ENCODE measurements at places on chromosomes 7 and 10.
A peak's percentile ranks its signal among the peaks of the same experiment; 100 is the strongest.

- no peak for DNase-seq
Measured at GRCh38 chr10:73867871-73868631, 6.3 kb downstream of the CAMK2G start.

- DNase-seq = no peak
Measured at GRCh38 chr7:140659856-140660255, 12.9 kb upstream of the ADCK2 start.

DNA sequence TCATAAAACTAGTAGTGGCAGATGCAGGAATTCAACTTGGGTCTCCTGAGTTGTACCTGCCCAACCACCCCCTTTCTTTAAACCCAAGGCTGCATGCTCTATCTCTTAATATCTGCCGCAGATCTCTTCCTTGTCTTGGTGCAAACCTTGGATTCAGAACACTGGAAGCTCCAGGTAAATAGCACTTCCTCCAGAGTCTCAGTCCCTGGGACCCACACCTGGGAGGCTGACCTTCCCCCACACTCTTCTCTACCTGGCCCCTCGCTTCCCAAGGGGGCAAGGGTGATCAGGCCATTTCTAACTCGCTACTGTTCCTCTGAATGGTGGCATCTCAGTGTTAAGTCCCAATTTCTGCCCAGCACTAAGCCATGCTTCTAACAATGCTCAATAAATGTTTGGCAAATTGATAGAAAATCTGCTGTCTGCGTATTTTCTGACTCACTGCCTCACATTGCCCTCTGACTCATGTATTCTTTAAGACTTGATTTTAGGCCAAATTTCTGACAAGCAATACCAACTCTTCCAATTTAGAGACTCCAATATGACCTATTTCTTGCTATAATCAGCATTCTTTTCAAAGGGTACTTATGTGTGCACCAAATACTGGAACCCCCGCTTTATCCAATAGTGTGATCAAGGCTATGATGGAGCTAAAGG is 68.0 kb upstream of the PPP1R3C start:
- DNase-seq = no peak

DNA sequence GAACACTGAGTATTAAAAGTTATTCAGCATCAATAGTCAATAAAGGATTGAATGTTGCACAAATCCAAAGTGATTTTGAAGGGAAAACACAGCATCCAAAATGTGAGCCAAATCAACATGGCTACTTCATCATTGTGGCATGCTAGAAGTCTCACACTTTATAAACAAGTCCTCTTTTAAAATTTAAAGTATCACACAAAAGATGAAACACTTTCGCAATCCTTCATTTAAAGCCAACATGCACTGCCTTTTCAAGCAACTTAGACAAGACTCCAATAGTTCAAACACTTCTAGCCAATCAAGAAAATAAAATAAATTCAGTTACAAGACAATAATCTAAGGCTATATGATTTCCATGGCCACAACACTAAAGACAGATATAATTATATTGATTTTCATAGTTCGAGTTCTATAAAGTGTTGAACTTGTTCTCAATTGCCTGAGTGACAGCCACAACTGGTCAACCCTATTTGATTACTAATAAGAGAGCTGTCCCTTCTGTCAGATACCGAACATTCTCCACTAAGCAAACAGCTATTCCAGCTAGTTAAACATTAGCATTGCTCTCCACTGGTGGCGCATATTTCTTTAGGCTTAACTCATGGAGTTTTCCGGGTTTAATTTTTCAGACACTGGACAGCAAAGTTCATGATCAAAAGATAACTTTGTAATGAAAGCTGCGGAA is 8.3 kb downstream of the EBF3 start:
- no peak for DNase-seq

DNA sequence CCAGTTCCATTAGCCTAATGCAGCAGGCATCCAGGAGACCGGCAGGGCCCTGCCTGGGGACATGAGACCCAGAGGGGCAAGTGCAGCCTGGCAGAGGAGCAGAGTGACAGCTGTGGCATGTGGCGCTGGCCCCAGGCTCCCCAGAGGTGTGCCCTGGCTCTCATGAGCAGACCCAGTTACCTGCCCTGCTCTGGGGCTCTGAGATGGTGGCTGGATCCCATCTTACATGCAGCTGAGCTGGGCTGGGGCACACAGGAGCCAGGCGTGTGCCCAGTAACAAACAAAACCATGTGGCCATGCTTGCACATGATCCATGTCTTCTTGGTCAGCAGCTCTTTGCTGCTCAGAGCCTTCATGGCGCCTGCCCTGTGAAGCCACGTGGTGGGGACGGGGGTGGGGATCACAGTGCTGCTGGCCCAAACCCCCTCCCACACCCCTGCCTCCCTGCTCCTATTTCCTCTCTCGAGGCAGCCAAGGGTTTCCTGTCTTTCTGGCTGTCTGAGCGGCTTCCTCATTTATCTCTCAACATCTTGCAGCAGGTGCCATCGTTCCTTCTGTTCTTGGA is 40.3 kb upstream of the GTF2I start:
- no peak for DNase-seq

DNA sequence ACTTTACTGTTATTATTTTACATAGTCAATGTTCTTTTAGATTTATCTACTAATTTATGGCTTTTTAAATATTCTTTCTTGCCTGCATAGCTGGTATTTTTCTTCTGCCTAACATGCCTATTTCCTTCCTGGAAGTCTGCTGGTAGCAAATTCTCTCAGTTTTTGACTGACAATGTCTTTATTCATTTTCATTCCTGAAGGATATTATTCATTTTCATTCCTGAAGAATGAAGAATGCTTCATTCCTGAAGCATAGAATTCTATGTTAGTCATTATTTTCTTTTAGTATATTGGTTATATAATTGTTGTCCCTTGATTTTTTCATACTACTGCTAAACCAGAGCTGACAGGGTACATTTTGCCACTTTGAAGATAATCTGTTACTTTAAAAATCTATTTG is 41.8 kb downstream of the TMEM168 start:
- DNase-seq = no peak

GRCh38 chr7:1015196-1016121 is 28.9 kb upstream of the GPR146 start:
- no peak for DNase-seq

- no peak for DNase-seq
Measured at GRCh38 chr10:109894516-109894915, 28.8 kb downstream of the XPNPEP1 start.

GRCh38 chr10:16509996-16510395 is 11.7 kb downstream of the C1QL3 start:
- DNase-seq = no peak

DNA sequence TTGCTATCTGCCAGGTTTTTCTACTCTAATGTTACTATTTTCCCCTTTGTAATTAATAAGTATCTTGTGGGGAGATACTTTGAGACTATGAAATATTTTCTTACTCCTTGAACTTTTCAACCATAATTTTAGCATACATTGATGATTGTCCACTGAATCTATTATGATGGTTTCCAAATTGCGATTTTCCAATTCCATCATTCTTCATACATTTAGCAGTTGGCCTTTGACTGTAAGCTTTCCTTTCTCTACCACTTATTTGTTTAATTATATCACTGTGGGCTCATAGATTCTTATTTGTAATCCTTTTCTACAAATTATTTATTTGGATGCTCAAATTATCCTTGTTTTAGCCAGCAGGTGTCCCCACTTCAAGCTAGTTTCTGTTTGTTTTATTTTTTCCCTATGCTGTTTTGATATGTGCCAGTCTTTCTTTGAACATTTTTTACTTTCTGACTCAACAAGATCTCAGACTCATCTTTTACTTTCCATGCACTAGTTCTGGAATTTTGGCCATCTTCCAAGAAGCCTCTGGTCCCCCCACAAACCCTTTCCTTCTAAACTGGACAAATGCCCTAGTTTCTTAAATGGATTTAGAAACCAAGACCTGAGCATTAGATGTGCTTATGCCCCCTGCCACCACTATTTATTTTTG is 11.4 kb upstream of the MRPS16 start:
- DNase-seq = peak; percentile 4

- DNase-seq = no peak
Measured at GRCh38 chr7:157139111-157139809, 534 bp downstream of the UBE3C start.

- no peak for DNase-seq
Measured at GRCh38 chr7:90701771-90702170, 105.7 kb downstream of the CDK14 start.

All from NCI-H1694 treated with DMSO at 0.1 percent for 48 hours (cell line).